IMR-90 (cell line): ENCODE measurements at places on chromosomes 1 and 21. TPM values are rescaled to one million over a fixed set of nuclear protein-coding genes. Genes with fewer than 3 reads are reported as not detected.

Gene KRTAP10-6
- not detected in 2 replicates for total RNA-seq

Gene ATP6V1G3
- not detected in 2 replicates for total RNA-seq

Gene FAM163A
- total RNA-seq, result not detected in 2 replicates

DNA sequence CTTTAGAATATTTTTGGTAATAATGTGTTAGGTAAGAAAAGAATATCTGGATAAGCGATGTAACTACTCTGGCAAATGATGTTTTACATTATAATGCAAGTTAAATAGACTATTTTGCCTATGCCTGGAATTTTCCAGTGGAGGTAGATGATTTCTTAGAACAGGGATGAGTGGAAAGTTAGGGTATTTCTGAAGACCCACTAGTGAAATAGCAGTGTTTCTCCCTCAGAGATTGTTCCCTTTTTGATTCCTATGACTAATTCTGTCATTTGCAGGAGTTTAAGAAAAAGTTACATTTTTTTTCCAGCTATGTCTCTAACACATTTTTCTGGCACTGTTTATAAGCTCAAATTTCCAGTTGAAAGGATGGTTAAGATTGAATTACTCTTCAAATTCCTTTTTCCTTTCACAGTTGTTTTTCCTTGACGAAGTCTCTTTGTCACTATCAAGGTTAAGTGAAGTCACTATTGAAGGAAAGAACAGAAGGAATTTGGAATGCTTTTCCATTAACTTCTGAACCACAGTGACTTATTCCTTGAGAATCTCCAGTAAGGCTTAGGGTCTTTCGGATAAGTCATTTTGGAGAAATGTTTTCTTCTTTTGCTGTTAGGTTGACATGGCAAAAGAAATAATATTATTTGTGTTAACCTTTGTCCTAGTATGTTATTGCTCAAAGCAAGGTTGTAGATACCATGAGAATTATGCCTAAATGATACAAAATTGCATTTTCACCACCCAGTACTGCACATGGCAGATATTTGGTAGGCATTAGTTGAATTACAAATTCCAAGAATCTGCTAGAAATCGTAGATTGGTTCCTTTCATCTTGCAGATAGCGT is 42.9 kb upstream of the ZNF326 start:
- peak; percentile 90 for DNase-seq

GRCh38 chr1:184388319-184388889 is 1.6 kb downstream of the C1orf21 start:
- peak; percentile 89 for DNase-seq

- DNase-seq, result no peak
These were observed 67.4 kb upstream of the CASZ1 start for GRCh38 chr1:10863886-10864285.

- DNase-seq, result peak; percentile 7
These were observed 960 bp downstream of the RCAN1 start for GRCh38 chr21:34613679-34614627.
